ENCODE measurements at places on chromosomes 7 and 10.

GRCh38 chr10:128877141-128877540 is 589.9 kb upstream of the MGMT start:
- DNase-seq = no peak

GRCh38 chr7:116280803-116281202 is 70.5 kb downstream of the TES start:
- DNase-seq = no peak

DNA sequence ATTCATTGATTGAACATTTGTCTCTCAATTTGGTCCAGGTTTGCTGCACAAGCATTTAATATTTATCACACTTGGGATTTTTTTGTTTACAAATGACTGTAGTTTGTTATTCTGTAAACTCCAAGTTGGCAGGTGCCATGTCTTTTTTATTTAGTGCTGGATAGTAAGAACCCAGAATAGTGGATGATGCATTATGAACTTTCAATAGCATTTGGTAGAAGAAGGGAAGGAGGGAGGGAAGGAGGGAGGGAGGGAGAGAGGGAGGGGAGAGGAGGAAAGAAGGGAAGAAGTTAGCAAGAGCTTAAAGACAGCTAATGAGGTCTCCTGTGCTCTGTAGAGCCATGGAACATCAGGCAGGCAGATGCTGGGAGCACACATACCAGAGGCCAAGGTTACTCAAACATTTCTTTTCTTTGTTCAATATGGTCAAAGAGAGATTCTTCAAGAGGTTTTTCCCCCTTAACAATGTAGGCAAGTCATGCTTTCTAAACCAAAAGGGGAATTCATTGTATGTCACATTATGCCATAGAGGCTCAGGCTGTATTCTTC is 25.8 kb upstream of the PDK4 start:
- no peak for DNase-seq

DNA sequence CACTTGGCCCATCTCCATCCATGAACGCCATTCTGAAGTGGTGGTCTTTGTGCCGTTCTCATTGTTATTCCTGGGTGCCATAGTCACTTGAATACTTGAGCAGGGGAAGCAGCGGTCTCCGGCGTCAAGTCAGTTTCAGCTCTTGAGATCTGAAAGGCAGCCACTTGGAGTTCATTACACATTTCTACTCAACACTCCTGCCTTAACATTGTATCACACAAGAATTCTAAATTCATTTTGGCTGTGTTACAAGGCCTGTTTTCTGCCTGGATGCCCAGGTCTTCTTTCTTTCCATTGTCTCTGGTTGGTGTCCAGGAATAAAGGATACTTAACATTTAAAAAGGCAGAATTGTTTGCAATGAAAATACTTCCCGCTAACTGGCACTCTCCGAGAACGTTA is 69.0 kb upstream of the RAB11FIP2 start:
- no peak for DNase-seq

DNA sequence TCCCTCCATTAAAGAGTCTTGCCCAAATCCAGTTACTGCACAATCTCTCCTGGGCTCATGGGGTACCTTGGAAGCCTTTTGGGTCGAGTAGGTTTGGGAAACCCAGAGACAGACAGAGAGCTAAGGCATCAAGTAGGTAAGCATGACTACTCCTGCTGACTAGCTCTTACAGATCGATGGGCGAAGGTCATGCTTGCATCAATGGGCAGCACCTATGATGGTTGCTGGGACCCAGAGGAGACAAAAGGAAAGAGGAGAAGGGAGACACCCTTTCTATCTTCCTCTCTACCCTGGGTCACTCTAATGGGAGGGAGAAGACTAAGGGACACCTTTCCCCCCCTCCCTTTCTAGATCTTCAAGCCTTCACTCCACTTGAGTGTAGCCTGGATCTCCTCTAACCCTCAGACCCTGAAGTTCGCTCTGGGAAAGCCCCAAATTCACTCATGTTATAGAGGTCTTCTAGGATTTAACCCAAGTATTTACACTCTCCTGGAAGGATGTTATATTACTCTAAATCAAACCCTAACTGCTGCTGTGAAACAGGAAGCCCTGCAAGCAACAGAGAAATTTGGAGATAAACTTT is 31.6 kb upstream of the ZNF746 start:
- DNase-seq = no peak

DNA sequence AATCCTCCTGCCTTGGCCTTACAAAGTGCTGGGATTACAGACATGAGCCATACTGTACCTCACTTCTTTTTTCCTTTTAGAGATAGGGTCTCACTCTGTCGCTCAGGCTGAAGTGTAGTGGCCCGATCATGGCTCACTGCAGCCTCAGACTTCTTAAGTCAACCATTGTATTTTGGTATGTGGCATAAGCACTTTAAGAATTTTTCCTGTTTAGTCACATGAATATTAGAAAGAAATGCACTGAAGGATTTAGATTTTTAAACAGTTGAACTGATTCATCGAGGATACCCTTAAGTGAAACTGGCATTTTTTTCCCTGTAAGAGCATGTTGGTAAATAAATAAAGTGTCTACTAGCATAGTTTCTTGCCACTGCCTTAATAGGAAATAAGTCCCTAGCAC is 319.3 kb upstream of the CACNA2D1 start:
- no peak for DNase-seq

DNA sequence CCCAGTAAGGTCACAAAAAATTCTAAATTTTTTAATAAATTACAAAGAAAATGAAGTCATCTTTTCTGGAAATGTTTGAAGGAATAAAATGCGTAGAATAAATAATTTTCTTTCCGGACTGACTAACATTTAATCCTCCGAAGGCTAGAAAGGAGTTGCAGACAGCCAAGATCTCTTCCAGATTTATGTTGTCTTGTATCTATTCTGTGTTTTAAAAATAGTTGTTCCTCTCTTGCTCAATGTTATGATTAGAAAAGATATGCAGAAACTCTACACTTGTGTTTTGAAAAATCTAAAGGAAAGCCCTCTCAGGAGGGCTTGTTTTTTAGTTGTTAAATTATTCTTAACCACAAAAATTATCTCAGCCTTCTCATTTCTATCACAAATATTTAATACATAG is 70.7 kb downstream of the MACC1 start:
- no peak for DNase-seq

DNA sequence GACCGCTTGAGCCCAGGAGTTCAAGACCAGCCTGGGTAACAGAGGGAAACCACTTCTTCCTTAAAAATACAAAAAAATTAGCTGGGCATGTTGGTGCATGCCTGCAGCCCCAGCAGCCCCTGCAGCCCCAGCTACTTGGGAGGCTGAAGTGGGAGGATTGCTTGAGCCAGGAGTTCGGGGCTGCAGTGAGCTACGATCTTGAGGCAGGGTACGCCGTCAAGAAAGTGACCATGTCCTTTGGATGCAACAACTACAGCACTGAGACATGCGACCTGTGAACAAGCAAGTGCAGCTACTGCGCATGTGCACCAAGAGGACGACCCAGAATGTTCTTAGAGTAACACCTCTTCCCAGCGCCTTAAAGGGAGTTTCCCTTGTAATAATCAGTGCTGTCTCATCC is 66.6 kb upstream of the ZNF479 start:
- DNase-seq = no peak

- no peak for DNase-seq
Observed at GRCh38 chr7:155653803-155654202, 9.3 kb downstream of the RBM33 start.

GRCh38 chr10:20936396-20936795 is 39.3 kb upstream of the NEBL start:
- no peak for DNase-seq

- no peak for DNase-seq
Observed at GRCh38 chr7:34656041-34656440, 2.0 kb upstream of the NPSR1 start.

DNA sequence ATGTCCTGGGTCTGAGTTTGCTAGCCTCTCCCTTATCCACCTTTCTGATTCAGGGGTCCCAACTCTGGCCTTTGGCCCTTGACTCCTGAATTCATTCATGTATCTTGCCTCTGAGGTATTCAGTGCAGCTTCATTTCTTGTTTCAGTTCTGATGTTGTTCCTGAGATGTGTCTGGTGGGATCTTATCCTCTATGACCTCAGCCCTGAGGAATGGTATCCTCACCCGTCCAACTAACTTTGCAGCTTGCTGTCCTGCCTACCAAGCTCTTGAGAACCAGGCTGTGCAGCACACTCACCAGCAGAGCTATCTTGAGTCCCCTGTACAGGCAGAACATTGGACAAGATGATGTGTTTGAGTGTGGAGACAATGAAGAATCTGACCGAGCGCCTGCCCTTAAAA is 13.8 kb downstream of the SUFU start:
- DNase-seq = no peak

- DNase-seq = no peak
Observed at GRCh38 chr7:135855846-135856245, 107.2 kb upstream of the FAM180A start.

GRCh38 chr10:117441812-117442443 is 66.7 kb upstream of the PDZD8 start:
- DNase-seq = no peak

DNA sequence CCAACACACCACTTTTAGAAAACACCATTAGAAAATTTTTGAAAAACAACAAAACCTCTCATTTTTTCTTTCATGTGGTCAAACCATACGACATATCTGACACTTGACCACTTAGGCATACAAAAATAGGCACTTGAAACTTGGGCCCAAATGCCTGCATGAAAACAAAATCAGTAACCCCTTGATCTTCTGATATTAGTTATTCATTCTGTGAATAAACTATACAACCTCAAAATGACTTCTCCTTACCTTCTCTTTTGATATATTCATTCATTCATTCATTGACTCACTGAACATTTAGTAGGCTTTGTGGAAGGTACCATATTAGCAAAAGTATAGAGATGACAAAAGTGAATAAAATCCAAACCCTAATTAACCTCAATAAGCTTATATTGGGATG is 26.4 kb downstream of the ITGB1 start:
- DNase-seq = no peak

- no peak for DNase-seq
Observed at GRCh38 chr7:136870866-136871487, 2.5 kb downstream of the CHRM2 start.

GRCh38 chr10:26593896-26594295 is 103.6 kb upstream of the PDSS1 start:
- no peak for DNase-seq

- DNase-seq = no peak
Observed at GRCh38 chr10:61406736-61407135, 46.4 kb downstream of the TMEM26 start.

- DNase-seq = no peak
Observed at GRCh38 chr10:125375210-125375609, 214.8 kb upstream of the CTBP2 start.

GRCh38 chr7:8035647-8036518 is 67.3 kb downstream of the GLCCI1 start:
- no peak for DNase-seq

DNA sequence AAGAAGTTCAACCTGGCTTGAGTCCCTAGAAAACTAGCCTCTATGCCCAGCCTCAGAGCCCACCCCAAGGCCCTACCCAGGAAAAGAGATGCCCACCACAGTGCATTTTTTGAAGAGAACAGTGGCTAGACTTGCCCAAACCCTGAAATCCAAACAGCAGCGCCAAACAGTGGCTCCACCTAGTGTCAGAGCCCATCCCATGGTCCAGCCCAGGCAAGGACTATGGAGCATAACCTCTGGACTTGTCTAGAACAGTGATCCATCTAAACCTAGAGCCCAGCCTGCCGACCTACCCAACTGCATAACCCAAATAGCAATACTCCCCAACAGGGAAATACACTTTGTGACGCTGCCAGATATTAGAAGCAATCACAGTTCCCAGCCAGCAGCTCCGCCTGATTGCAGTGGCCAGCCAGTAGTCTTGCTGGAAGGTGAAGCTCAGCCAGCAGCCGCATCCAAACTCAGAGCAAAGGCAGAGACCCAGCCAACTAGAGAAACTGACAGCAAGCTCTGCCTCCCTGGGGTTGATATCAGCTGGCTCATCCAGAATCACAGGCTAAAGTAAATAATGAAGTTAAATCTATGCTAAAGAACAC is 44.5 kb downstream of the HBP1 start:
- DNase-seq = no peak

GRCh38 chr7:17984288-17984687 is 43.4 kb downstream of the PRPS1L1 start:
- no peak for DNase-seq

GRCh38 chr7:138961159-138961558 is 20.0 kb downstream of the KIAA1549 start:
- no peak for DNase-seq

DNA sequence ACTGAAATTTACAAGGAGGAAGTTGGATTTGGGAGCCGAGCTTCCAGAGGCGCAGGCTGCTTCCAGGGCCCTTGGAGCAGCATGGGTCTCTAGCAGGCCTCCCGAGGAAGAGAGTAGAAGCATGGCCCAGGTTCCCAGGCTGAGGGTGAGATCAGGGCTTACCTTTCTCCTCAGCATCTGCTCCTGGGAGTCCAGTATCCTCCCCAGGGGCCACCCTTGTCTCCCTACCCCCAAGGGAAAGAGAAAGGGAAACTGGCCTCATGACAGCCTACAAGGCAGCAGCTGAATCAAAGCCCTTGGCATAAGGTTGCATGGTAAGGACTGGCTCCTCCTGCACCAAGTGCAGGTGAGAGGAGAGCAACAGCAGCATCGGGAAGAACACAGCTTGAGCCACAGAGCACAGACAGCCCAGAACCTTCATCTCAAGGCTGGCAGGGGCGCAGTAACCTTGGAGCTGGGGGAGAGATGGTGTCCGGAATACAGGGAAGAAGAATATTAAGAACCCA is 114.5 kb downstream of the MARCHF5 start:
- DNase-seq = no peak

- DNase-seq = peak; percentile 70
Observed at GRCh38 chr7:150476819-150477631, 26.6 kb downstream of the GIMAP8 start.

- DNase-seq = no peak
Observed at GRCh38 chr10:100014071-100014762, 4.5 kb upstream of the DNMBP start.

DNA sequence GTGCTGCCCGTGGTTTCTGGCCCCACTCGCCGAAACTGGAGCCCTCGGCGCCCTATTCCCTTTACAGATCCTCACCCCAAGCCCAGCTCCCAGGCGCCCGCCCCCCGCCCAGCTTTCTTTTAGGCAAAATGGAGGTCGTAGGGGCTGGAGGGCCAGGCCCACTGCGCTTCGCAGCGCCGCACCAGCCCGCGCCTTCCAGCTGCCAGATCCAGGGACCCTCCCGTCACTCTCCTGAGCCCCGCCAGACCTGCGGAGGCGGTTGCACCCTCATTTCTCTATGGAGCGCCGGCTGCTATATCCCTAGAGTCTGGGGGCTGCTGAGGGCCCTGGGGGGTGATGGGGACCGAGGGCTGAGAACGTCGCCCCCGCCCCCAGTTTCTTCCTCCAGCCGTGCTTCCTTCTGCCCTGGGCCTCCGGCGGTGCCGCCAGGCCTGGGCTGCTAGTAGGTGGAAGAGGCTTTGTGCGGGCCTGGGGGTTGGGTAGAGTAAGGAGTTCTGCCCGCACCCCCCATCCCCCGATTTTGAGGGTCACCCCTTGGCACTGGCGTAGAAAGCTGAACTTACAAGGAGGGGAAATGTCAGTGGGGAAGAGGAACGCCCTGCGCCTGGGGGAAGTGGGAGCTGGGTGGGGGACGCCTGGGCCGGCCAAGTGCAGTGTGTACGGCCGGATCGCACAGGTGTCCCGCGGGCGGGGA is 1.0 kb downstream of the GNB2 start:
- DNase-seq = peak; percentile 36
